Germinal center (tissue), 1 donor: ENCODE measurements at places on chromosomes 12 and 14.

GRCh38 chr12:38823738-38824137 lies 81.7 kb downstream of the CPNE8 start:
- DNase-seq, result no peak

- no peak for DNase-seq
These were observed 9.5 kb downstream of the TSPAN11 start for GRCh38 chr12:30936036-30936435.

GRCh38 chr14:40576880-40577478 lies 1029.7 kb upstream of the LRFN5 start:
- no peak for DNase-seq

DNA sequence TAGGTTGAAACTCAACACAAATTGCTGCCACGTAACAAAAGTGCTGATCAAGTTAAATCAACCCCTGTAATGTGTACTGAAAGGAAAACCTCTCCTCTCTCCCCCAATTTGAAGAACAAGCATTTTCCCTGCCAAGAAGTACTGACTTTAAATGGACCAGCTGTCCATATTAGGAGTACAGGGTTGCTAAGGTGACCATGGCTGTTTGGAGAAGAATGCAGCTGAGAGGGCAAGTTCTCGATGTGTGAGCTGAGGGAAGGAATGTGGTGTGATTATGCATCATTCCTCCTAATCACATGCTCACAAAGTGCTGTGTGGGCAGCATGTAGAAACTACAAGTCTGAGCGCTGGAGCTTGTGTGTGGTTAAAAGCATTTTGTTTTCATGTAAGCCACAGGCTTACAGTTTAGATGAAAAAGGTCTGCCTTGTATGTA lies 50.9 kb upstream of the CCT2 start:
- DNase-seq, result no peak

DNA sequence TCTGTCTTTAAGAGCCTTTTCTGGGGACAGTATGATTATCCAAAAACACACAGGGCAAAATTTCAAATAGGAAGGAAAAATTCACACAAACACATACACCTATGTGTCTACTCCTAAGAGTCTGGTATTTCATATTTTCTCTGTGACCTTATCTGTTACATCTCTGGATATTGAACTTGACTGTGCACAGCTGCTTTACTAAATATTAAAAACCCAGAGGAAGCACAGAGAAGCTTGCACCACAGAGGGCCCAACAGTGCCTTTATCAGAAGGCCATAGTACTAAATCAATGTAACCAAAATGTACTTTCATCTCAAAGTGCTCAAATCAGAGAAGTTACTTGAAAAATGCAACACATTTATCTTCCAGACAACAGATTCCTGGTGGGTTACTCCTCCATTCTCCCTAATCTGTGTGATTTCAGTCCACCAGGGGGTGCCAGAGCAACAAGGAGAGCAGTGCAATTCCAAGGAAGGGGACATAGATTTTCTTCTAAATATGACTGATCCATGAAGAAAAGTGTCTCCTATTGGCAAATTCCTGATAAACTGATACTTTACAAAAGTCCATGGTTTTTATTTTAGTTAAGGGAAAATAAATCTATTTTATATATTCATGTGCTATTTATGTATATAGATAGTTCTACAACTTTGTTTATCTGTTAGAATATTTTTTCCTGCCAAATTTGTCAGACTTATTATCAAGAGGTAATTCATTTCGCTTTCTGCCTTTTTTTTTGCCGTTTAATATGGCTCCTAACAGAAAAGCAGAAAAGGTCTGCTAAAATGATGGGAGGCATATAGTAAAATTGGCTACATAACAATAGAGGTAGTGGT lies 617.6 kb downstream of the LRFN5 start:
- DNase-seq, result peak; percentile 3

DNA sequence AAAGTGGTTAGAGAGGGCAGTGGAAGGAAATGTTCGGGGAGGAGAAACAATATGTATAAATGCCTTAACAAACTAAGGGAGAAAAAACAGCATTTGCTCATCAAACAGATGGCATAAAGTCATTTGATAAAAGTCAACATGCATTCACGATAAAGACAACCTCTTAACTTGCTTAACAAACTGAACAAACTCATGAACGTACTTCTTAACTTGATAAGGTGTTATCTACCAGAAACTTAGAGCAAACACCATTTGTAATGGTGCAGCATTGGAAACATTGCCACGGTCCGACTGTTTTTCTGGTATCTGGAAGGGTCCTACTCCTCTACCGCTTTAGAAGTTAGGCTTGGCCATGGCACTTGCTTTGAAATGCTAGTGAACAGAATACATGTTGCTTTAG lies 4.2 kb upstream of the RPS6KL1 start:
- DNase-seq, result no peak

- DNase-seq, result no peak
These were observed 264.4 kb downstream of the FOXG1 start for GRCh38 chr14:29030970-29031369.

DNA sequence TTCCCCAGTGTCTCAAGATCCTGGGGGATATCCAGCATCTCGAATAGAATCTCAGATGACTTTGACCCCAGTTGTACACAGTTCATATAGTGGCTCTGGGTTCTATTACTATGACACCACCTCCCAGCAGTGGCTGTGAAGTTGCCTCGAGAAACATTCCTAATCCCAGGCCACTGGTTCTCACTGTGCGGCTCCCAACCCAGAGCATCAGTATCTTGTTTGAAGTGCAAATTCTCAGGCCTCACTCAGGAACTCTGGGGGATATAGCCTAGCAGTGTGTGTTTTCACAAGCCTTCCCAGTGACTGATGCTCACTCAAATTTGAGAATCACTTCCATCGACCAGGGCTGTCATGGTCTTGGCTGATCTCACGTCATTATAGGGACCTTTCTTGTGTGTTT lies 69.3 kb upstream of the IGF1 start:
- DNase-seq, result no peak

DNA sequence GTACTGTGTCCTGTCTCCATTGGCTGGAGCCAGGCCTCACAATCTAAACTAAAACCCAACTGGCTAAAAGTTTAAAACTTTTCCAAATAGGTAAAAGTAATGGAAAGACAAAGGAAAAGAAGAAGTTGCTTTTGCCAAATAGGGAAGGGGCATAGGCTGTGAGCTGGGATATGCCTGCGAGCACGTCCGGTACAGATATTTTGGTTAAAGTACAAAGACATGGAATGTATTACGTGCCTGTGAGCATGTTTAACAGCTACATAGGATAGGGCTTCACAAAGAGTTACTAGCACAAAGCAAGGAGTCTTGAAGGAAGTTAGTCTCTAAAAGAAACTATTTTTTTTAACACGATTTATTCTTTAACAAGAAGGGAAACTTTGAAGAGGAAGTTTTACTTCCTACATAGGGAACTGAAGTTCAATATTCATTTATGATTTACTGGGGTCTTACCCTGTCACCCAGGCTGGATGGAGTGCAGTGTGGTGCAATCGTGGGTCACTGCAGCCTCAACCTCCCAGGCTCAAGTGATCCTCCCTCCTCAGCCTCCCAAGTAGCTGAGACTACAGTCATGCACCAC lies 41.9 kb upstream of the INF2 start:
- DNase-seq, result no peak

DNA sequence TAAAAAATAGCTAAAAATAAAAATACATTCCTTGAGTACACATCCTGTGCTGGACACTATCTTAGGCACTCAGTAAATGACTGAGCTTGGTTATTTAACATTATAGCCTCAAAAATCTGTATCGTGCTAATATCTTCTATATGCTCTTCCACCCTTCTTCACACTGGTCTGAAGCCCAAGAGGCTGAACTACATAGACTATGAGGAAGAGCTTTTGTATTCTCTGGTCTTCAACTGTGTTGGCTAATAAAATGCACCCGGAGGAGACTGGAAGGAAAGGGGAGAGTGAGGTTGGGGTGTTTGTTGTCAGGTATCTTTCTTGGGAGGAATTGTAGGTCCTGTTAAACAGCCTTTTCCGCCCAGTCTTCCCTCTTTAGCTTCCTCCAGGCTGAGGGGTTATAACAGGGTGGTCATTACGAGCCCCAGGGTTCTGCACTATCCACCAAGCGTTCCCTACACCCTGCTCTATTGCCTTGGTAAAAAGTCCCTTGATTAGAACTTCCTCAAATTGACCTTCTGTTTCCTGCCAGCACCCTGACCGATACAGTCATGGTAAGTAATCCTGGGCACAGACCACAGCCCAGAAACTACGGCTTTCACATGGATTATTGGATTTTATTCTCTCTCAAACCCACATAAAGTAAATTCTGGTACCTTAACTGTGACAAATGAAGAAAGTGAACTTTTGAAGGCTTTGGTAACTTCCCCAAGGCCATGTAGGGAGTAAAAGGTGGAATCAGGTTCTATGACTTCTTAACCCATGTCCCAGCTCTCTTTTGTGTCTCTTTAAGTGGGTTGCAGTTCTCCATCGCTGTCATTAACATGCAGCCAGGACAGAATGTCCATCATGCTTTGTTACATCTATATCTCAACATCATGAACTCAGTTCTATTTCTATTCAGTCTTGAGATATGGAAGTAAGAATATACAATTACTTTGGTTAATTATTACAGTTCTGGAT lies 71.3 kb downstream of the PTHLH start:
- DNase-seq, result peak; percentile 23

DNA sequence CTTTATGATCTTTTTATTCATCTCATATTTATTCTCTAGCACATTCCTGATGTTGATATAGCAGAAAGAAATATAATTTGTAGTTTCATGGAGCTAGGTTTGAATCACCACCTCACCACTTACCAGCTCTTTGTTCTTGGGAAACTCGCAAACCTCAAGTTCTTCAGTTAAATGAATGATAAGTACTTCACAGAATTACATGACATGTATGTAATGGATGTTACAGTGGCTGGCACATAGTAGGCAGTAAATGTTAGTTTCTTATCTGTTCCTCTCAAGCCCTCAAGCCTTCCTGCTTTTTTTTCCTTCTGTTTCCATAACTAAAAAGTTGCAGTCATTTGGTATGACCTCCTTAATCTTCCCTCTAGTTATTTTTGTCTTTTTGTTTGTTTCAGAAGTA lies 54.9 kb downstream of the SPATS2 start:
- DNase-seq, result no peak

GRCh38 chr12:64757771-64758170 lies 1.4 kb downstream of the GNS start:
- DNase-seq, result no peak

DNA sequence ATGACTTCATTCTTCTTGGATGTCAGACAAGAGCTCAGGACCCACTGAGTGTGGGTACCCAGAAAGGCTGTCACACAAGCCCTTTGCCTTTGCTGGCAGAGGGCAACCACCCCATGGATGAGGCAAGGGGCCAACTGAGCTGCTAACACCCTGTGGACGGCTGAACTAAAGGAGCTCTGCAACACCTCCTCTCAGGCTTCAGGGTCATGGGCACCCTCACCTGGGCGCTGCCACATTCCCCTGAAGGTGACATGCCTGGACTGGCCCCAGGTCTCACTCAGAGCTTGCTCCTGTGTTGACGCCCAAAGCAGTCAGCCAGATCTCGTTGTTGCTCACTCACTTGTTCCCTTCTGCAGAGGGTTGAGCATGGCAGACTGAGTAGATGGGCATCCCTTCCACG lies 336.8 kb upstream of the TMEM132C start:
- DNase-seq, result no peak

DNA sequence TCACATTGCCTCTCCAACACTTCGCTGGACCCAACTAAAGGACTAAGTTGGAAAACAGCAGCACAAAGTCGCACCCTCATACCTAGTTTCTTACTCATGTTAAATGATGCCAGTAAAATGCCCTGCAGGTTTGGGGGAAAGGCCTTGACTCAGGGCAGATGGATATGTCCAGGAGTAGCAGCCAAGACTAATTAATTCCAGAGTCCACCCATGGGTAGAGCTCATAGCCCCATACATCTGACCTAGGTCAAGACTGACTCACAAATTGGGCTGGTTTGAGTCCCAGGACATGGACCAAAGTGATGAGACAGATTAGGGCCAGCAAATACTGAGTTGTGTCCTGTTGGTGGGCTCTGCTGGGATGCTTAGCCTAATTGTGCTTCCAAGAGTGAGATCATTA lies 224.0 kb upstream of the BTG1 start:
- no peak for DNase-seq

- no peak for DNase-seq
These were observed 70.9 kb upstream of the OTX2 start for GRCh38 chr14:56881181-56881580.

- peak; percentile 30 for DNase-seq
These were observed 6.7 kb downstream of the FOXN4 start for GRCh38 chr12:109302358-109302757.

DNA sequence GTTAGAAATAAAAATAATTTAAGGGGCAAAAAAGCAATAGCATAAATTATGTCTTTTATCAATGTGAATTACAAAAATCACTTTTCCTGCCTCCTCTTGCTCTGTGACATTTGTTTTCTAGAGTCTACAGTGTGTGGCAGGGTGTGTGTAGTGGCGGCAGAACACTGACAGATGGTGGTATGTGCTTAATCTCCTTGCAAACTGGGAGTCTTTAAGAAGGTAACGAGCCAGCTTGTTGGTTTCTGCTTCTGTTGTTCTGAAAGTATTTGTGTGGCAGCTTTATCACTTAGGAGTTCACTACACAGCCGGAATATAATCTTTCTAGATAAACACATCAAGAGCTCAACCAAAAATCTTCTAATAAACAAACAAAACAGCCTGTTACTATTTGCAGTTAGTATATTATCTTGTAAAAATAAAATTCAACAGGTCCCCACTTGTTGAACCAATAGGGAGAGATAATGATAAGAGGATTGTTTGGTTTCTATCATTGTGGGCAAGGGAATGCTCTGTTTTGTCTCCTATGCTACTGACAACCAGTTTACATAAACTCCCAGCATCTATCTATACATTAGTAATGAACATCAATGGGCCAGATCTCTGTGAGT lies 13.0 kb downstream of the CDKL1 start:
- DNase-seq, result no peak

GRCh38 chr12:1872001-1872400 lies 46.5 kb downstream of the CACNA2D4 start:
- no peak for DNase-seq

DNA sequence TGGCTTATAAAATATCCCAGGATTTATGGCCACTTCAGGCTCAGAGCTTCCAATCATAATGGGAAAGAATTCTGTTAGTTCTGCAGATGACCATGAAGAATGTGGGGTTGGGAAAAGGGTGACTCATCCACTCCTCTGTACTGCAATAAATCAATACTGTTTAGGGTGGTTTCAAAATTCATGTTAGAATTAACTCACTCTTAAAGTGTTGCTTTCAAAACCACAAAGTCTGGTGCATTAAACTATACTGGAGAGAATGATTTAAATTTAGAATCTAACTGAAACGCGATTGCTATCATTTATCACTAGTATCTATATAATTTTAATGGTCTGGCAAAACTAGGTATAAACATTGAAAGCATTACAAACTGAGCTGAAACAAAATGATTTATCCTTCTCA lies 798 bp downstream of the CCDC198 start:
- DNase-seq, result no peak
